AG10803 (cell line): ENCODE measurements at places on chromosomes 7 and 10.

- DNase-seq = no peak
Measured at GRCh38 chr7:51346126-51346525, 29.5 kb upstream of the COBL start.

- DNase-seq = peak; percentile 81
Measured at GRCh38 chr10:52864201-52865106, 91.9 kb upstream of the MBL2 start.

DNA sequence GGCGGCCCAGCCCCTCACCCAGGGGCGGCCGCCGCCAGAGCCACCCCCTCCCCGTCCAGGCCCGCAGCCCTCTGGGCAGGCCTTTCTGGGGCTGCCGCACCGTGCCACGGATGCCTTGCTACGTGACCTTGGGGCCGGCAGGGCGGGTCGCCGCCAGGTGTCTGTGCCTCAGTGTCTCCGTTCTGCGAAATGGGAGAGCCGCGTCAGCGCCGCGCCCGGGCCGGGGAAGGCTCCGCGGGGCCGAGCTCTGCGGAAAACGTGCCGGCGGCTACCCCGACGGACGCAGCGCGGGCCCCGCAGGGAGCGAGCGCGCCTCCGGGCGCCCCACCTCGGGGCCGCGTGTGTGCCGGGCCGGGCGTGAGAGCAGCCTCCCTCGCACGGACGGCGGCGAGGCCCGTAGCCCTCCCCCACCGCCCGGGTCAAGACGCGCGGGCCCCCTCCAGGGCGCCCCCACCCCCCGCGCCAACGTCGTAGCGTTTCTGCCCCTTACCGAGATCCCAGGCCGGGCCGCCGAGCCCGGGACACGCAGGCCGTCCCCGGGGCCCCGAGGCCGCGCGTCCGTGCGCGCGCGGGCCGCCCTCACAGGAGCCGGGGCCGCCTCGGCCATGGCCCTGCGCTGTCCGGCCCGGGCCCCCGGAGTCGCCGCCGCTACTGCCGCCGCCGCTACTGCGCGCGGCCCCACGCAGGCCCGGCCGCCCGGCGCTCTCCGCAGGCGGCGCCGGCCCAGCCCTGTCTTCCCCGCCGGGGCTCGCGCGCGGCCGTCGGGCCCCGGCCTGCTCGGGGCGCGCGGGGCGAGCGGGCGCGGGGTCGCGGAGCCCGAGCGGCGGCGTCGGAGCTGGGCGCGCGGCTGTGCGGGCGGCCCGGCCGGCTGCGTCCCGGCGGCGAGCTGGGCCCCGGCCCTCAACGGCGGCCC lies 1.1 kb downstream of the ZNF777 start:
- DNase-seq = peak; percentile 9

DNA sequence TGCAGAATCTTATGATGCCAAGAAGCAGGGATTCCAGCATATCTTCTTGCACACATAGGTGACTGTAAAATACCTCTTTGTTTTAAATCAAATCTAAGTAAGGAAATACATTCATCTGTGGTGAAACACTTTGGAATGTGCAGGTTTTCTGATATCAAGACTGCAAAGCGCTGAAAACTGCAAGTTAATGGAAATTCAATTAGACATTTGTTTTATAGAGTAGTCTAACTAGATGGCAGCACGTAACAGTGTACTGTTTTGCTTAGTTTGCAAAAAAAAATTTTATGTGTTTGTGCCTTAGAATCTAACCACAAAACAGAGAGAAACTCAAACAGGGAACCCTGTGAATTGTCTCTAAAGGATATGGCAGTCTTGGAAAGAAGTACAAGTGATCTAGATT lies 259.2 kb downstream of the HDAC9 start:
- peak; percentile 50 for DNase-seq

GRCh38 chr7:79952399-79952798 lies 182.2 kb upstream of the GNAI1 start:
- DNase-seq = no peak

GRCh38 chr7:39372383-39372782 lies 193.8 kb upstream of the YAE1 start:
- DNase-seq = no peak

GRCh38 chr10:50540069-50540825 lies 83.5 kb downstream of the SGMS1 start:
- DNase-seq = no peak

- peak; percentile 20 for DNase-seq
Measured at GRCh38 chr7:23893176-23893941, 183.3 kb downstream of the STK31 start.

DNA sequence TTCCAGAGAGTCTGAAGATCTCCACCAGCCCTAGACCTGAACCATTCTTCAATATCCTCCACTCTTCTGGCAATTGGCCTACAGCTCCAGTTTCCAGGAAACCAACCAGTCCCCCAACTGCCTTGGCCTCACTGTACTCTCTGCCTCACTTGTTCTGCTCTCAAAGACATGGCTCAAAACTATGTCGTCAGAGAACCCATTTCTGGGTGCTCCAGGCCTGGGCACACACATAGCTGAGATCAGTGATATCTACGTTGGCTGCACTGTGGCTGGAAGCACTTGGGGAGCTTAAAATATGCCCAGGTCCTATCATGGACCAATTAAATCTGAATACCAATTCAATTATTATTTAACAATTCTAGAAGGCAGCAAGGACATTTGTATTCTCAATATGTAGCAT lies 93.1 kb downstream of the COBL start:
- no peak for DNase-seq

- DNase-seq = peak; percentile 17
Measured at GRCh38 chr10:92712016-92712889, 22.5 kb downstream of the HHEX start.

GRCh38 chr7:30722671-30723070 lies 29.3 kb upstream of the INMT start:
- no peak for DNase-seq

DNA sequence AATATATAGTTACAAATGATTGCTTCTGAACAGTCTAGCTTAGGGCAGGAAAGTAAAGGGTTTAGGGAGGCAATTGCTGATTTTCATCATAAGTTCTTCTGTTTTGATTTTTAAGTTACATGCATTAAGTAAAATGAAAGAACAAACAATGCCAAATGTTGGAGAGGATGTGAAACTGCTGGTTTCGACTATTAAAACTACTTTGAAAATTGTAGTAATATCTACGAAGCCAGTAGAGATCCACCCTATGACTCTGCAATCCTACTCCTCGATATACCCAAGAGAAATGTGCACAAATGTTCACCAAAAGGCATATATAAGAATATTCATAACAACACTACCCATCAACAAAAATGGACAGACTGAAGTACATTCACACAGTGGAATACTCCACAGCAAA lies 24.3 kb downstream of the PDZD8 start:
- no peak for DNase-seq

- DNase-seq = peak; percentile 5
Measured at GRCh38 chr7:48360574-48360973, 189.3 kb downstream of the ABCA13 start.

GRCh38 chr10:121188005-121188404 lies 336.8 kb downstream of the WDR11 start:
- DNase-seq = no peak

DNA sequence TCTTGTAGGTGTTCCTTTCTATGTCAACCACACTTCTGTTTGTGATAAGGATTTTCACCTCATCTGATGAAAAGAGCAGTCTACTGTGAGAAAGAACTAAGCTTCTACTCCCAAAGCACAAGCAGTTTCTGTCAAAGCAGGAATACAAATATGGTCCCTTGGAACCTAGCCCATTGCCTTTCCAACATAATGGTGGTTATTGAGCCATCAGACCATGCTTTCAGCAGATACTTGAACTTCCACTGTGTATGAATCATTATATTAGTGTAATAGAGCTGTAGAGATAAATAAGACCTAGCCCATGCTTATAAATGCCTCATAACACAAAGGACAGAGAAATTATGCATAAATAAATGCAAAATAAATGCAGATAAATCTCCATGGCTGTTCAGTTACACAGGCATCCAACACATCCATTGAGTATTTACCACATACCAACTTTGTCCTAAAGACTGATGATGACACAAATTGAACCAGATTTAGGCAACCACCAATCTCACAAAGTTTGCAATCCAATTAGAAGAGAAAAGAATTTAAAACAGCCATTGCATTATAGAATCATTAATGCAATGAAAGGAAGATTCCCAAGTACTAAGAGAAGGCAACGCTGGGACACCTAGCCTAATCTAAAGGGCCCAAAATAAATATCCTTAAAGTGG lies 729.4 kb upstream of the C7orf33 start:
- DNase-seq = peak; percentile 78

DNA sequence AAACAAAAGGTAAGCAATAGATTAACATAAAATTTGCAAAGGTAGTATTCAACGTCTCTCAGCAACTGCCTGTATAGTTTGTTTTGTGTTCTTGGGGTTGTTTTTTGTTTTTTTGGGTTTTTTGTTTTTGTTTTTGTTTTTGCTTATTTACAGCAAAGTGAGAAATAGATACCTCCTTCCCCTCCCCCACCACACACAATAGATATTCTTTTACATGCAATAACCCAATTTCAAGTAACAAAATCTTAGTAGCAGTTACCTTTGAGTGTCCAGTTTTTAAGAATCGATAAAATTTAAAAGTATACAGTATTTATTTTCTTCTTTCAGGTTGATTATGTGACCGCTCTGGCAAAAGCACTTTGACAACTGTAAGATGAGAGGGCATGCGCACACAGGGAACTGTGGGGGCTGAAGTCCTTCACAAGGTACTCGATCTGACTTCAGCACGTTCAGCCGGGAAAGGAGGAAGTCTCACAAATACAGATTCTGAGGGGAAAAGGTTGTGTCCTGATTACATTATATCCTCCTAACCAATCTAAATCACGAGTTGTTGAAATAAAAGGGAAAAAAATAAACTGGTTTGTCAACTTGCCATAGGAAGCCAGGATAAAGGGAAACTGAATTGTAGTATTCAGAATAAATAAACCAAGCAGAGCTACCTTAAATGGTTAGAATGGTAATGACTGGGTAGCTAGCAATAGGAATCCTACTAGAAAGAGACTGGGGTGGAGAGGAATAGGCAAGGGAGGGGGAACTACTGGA lies 47.8 kb downstream of the CPEB3 start:
- DNase-seq = peak; percentile 46

GRCh38 chr10:89301232-89301631 lies 614 bp upstream of the IFIT2 start:
- peak; percentile 68 for DNase-seq

- no peak for DNase-seq
Measured at GRCh38 chr7:33410266-33410665, 280.9 kb downstream of the BBS9 start.

- DNase-seq = no peak
Measured at GRCh38 chr7:98903246-98903645, 24.9 kb downstream of the TRRAP start.

DNA sequence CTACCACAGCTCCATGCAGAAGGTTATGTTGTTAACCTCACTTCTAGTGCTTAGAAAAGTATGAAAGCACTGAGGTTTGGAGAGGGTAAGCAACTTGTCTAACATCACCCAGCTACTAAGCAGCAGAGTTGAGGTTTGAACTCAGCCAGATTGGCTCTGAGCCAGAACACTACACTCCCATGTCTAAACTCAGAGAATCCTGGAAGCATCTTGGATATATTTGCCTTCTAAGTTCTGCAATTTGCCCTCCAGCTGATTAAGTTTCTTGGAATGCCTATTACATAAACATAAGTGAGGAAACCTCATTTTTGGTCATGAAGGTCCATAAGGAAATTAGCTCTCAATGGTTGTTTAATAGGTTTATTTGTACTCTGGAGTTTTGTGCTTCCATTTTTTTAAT lies 78.1 kb upstream of the PHYHIPL start:
- DNase-seq = peak; percentile 87

GRCh38 chr10:97434055-97434454 lies 8.1 kb downstream of the PGAM1 start:
- DNase-seq = no peak

DNA sequence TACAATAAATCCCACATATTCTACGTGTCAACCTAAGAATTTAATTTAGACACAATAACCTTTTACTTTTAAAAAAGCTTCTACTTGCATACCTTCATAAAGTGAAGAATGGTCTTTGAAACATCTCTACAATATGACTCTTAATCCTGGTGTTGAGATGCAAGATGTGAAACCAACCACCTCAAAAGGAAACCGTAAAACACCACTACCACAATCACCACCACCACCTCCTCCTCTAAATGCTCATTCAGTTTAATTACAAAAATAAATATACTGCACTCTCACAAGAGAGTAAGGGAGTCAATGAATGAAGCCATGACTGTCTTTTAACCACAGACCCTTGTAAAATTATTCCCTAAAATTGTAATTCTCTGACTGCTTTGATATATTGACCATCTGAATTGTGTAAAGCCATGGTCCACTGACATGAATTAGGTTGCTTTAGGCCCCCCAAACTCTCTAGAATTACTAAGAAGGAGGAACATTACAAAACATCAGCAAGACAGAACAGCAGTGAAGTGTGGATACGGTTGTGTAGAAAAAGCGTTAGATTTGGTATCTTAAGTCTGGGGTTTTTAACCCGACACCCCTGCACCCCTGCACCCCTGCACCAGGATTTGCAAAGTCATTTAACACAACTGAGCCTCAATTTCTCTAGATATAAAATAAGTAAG lies 171.4 kb downstream of the SFMBT2 start:
- no peak for DNase-seq

- DNase-seq = peak; percentile 59
Measured at GRCh38 chr10:112875476-112876267, 74.4 kb upstream of the TCF7L2 start.

DNA sequence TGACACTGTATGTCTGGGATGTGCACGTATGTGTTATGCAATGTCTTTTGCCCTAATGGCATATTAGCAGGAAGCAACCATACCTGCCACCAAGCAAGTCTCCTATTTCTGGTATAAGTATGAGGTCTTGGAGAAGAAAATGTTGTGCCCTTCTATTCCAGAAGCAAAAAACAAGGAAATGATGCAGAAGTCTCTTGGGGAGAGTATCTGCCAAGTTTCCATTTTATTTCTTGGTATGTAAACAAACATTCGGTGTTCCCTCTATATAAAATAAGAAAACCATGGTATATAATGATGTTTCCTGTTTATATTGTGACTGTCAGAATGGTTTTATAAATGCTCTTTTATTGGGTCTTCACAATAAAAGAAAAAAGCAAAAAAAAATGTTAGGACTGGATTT lies 19.3 kb upstream of the MYO3A start:
- DNase-seq = no peak

GRCh38 chr10:50432211-50433009 lies 181.1 kb upstream of the ASAH2 start:
- DNase-seq = no peak

DNA sequence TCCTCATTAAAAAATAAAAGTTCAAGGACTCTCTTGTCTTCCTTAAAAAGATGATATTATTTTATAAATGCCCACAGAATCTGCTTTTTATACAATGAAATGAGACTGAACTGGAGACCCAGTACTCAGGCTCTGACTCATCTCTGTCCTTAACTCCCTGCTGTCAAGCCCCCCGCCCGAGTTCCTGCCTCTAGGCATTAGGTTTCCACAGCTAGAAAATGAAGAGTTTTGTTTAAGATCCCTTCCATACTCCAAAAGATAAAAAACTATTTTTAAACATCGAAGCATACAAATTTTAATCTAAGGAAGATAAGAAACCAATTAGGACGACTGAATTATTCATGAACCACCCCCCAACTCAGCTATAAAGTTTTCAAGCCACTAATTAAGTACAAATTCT lies 97.7 kb upstream of the FEZF1 start:
- no peak for DNase-seq
